ENCODE measurements at places on chromosomes 7 and 10. TPM values are rescaled to one million over a fixed set of nuclear protein-coding genes. Genes with fewer than 3 reads are reported as not detected.

MMD2 gene
- total RNA-seq: 4.4 TPM

CFAP70 gene
- 0.49 TPM for total RNA-seq

CLDN3 gene
- total RNA-seq: not detected

LEP gene
- not detected for total RNA-seq

ACSM6 gene
- total RNA-seq: not detected

DNAH11 gene
- 3.2 TPM for total RNA-seq

ZSWIM8 gene
- total RNA-seq: 24.8 TPM

BHLHA15 gene
- total RNA-seq: 10.6 TPM

H2BK1 gene
- not detected for total RNA-seq

CNPY1 gene
- 0.74 TPM for total RNA-seq

METTL27 gene
- total RNA-seq: 0.49 TPM

CUBN gene
- total RNA-seq: 3.0 TPM

SPDYE5 gene
- total RNA-seq: not detected

GPER1 gene
- 0.98 TPM for total RNA-seq
